ENCODE measurements at places on chromosomes 3 and 15. TPM values are rescaled to one million over a fixed set of nuclear protein-coding genes. Genes with fewer than 3 reads are reported as not detected.

The GOLGA8S gene
- total RNA-seq, result not detected

The CDHR4 gene
- total RNA-seq, result not detected

The EXD1 gene
- not detected for total RNA-seq

The TLR9 gene
- total RNA-seq, result not detected

The DTX3L gene
- total RNA-seq, result 12.7 TPM

The FOXB1 gene
- 0.76 TPM for total RNA-seq

The ZNF860 gene
- not detected for total RNA-seq
